ENCODE measurements at places on chromosomes 7 and 10.

GRCh38 chr10:8058274-8059111 lies 4.0 kb downstream of the GATA3 start:
- DNase-seq, result no peak

- DNase-seq, result peak; percentile 12
Observed at GRCh38 chr7:43108255-43109011, 4.0 kb upstream of the HECW1 start.

DNA sequence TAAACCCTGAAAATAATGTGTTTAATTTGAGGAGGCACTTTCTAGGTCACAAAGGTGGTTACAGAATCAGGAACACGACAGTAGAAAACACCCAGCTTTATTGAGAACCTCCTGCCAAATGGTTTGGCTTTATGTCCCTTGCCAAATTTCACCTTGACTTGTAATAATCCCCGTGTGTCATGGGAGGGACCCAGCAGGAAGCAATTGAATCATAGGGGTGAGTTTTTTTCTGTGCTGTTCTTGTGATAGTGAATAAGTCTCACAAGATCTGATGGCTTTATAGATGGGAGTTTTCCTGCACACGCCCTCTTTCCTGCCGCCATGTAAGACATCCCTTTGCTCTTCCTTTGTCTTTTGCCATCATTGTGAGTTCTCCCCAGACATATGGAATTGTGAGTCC lies 193.8 kb upstream of the KLF6 start:
- no peak for DNase-seq

GRCh38 chr10:109773288-109774120 lies 149.8 kb downstream of the XPNPEP1 start:
- DNase-seq, result no peak

GRCh38 chr7:148588670-148589131 lies 1.9 kb upstream of the C7orf33 start:
- DNase-seq, result no peak

Measured in naive thymus-derived CD8-positive, alpha-beta T cell (primary cell).